ENCODE measurements at places on chromosomes 12 and 14.

GRCh38 chr12:96221391-96221790 is 27.2 kb downstream of the ELK3 start:
- no peak for DNase-seq

GRCh38 chr14:49988080-49988990 is 95.5 kb downstream of the ARF6 start:
- no peak for DNase-seq

GRCh38 chr12:103742349-103742932 is 98.6 kb downstream of the NT5DC3 start:
- no peak for DNase-seq

GRCh38 chr14:28773861-28774691 is 7.5 kb downstream of the FOXG1 start:
- no peak for DNase-seq

GRCh38 chr14:87999277-87999676 is 5.7 kb upstream of the GPR65 start:
- DNase-seq, result no peak

DNA sequence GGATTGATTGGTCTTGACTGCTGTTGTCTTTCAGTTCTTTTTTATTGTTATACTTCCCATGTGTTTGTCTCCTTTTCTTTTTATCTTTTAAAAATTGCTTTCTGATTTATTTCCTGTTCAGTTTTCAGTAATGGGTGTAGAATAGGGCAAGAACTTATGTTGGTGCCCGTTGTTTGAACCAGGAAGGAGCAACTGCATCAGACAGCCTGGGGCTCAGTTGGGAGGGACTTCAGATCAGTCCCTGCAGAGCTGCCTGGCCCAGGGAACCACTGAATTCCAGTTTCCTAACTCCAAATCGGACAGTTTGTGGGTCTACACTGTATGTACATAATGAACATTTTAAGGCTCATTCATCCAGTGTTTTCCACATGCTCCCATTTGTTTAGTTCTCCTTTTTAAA is 64.9 kb downstream of the FBXO34 start:
- no peak for DNase-seq

DNA sequence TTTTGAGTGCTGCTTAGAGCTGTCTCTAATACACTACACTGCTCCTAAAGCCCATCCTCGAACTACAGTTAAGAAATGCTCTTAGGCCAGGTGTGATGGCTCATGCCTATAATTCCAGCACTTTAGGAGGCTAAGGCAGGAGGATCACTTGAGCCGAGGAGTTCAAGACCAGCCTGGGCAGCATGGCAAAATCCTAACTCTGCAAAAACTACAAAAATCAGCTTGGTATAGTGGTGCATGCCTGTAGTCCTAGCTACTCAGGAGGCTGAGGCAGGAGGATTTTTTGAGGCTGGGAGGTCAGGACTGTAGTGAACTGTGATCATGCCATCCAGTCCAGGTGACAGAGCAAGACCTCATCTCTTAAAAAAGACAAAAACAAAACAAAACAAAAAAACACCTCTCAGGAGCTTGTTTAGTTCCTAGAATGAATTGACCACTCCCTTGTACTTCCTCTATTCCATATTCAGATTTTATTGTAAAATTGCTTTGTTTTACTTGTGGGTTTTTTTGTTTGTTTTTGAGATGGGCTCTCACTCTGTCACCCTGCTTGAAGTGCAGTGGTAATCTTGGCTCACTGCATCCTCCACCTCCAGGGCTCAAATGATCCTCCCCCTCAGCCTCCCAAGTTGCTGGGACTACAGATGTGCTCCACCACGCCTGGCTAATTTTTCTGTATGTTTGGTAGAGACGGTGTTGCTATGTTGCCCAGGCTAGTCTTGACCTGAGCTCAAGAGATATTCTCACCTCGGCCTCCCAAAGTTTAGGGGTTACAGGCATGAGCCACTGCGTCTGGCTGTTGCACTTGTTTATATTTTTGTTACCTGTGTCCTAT is 13.6 kb downstream of the MDM2 start:
- no peak for DNase-seq

GRCh38 chr14:59848671-59849070 is 21.9 kb downstream of the RTN1 start:
- no peak for DNase-seq

GRCh38 chr12:81161680-81162079 is 83.8 kb downstream of the ACSS3 start:
- no peak for DNase-seq

- no peak for DNase-seq
These were observed 99.3 kb downstream of the SPTSSA start for GRCh38 chr14:34362641-34363251.

- DNase-seq, result no peak
These were observed 202.5 kb upstream of the DDHD1 start for GRCh38 chr14:53355581-53356112.

- no peak for DNase-seq
These were observed 98.2 kb downstream of the ADAMTS20 start for GRCh38 chr12:43453761-43454160.

DNA sequence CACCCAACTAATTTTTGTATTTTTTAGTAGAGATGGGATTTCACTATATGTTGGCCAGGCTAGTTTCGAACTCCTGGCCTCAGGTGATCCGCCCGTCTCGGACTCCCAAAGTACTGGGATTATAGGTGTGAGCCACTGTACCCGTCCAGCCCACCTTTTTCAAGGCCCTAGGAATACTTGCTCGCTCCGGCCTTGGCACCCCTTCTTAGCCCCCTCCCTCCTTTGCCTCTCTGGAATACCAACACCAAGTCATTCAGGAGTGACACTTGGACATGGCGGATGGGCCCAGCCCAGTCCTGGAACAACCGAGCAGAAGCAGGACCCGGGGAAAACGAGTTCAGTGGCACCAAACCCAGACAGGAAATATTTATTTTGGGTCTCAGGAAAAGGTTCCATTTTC is 29.1 kb downstream of the PLEKHG3 start:
- DNase-seq, result no peak

DNA sequence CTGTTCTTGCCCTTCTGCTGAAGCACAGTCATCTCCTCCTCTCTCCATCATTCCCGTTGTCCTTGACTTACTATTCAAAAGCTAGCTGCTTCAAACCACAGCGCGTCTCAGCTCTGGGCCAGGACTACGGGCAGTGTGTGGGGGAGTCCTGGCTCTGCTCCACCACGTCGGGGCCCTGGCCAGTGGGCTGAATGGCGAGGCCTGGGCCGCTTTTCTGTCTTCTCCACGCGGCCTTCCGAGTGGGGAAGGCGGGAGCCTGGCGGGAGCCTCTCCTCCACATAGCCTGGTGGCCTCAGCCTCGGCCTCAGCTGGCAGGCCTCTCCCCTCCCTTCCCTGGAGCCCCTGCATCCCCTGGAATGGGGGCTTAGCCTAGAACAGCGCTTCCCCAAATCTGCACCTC is 16.5 kb downstream of the ANKRD9 start:
- DNase-seq, result no peak

DNA sequence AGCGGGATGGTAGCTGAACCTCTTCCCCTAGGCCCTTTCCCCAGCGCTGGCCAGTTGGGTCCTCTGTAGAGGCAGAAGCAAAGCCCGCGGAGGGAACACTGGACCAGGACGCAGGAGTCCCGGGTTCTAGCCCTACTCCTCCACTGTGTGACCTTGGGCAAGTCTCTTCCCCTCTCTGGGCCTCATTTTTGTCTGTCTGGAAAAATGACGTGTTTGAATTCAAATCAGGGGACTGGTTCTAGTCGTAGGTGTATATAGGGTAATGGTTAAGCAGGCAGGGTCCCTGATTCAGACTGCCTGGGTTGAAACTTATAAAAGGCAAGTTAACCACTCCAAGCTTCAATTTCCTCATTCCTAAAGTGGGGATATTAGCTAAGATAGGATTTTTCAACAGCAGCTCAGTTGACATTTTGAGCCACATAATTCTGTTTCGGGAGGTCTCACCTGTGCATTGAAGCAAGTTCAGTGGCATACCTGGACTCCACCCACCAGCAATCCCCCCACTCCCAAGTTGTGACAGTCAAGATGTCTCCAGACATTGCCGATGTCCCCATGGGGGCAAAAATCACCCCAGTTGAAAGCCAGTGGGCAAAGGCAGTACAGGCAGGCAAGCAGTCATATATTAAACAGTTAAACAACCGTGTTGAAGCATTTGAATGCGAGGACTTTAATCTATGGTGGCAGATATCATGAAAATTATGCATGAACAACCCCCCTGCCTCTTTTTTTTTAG is 899 bp downstream of the TPCN1 start:
- DNase-seq, result no peak

- DNase-seq, result no peak
These were observed 46.9 kb downstream of the KLHL28 start for GRCh38 chr14:44914849-44915248.

GRCh38 chr14:35532783-35533356 is 1.1 kb upstream of the INSM2 start:
- DNase-seq, result no peak

GRCh38 chr12:82757059-82757458 is 70.4 kb downstream of the TMTC2 start:
- no peak for DNase-seq

GRCh38 chr14:89178800-89179535 is 238.1 kb downstream of the FOXN3 start:
- no peak for DNase-seq

DNA sequence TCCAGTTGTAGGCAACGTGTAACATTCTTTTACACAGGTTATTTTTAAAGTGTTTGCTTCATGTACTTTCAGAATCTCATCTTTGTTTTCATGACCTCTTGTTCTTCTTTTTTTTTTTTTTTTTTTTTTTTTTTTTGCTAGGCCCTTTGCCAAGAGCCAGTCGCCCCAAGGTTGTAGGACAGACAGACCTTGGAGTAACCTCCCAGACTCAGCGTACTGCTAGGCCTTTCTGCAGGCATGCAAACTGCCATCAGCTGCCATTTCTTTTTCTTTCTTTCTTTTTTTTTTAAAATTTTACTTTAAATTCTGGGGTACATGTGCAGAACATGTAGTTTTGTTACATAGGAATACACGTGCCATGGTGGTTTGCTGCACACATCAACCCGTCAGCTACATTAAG is 452.3 kb upstream of the MDGA2 start:
- DNase-seq, result no peak

DNA sequence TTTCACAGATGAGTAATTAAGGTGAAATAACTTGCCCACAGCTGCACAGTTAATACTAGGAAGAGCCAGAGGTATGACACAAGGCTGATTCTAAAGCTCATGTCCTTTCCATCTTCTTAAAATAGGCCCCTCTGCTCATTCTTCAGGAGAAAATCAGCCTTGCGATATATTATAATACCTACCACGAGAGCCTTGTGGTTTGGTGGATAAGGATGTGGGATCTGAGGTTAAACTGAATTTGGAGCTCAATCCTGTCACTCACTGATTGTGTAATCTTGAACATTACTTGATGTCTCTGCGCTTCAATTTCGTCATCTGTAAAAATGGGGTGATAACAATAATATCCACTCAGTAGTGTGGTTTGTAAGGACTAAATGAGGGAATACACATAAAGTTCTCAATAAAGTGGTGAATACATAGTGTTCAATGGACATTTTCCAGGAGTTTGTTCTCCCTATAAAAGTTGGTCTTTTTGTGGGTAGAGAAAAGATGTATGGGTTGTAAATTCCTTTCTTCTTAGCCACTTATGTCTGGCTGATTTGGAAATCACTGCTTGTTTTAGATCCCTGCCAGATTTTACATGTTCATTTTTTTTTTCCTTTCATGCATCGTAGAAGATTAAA is 25.1 kb upstream of the ATP2B1 start:
- DNase-seq, result no peak

DNA sequence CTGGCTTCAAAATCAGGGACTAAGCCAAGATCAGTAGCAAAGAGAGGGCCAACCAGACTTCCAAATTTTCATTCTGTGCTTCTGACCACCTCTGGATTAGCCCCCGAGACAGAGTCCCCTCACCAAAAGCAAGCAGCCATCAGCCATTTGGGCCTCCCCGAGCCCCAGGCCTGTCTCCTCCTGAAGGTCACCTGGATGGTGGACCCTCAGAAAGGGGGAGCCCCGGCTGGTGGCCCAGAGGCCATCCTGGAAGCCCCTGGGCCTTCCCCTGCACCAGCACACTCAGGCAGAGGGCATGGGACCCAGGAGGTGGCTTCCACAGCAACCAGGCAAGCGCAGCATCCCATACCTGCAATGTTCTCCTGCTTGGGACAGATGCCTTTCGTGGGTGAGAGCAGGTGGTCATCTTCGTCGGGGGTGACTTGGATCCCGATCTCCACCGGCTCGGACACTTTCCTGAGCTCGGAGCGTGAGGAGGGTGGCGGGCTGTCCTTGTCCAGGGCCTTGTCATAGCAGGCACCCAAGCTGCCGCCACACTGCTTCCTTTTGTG is 14.8 kb downstream of the BCL11B start:
- DNase-seq, result no peak

GRCh38 chr14:88681755-88682494 is 110.8 kb downstream of the EML5 start:
- no peak for DNase-seq

DNA sequence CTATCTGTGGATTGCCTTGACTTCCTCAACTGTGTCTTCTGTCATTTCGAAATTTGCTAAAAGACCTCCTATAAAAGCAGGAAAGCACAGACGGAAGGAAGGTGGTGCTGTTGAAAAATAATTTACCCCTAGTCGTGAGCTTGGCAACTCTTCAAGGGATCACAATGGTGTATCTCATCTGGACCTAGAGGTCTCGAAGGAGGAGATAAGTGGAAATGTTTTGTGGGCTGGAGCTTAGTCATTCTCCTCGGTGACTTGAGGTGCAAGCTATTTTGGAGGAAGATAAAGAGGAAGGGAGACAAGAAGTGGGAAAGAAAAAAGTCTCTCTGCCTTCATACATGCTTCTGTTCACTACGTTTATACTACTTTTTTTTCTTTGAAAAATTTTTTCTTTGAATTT is 89.9 kb downstream of the FLRT2 start:
- no peak for DNase-seq

DNA sequence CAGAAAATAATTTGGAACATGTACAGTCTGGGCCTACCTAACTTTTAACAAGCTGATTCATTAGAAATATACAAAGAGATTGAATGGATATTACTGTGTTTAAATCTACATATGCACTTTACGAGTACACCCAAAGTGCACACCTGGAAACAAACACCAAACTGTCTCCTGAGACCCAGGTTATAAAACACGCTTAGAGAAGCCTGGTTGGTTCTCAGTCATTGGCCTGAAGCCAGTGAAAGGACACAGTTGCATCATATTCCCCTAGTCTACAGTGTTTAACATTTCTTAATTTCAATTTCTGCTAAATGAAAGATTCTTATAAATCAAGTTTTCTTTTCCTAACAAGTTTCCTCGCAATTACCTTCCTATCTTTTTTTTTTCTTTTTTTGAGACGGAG is 209.5 kb downstream of the FBXL14 start:
- no peak for DNase-seq

- no peak for DNase-seq
These were observed 13.5 kb downstream of the GCN1 start for GRCh38 chr12:120180975-120181374.

DNA sequence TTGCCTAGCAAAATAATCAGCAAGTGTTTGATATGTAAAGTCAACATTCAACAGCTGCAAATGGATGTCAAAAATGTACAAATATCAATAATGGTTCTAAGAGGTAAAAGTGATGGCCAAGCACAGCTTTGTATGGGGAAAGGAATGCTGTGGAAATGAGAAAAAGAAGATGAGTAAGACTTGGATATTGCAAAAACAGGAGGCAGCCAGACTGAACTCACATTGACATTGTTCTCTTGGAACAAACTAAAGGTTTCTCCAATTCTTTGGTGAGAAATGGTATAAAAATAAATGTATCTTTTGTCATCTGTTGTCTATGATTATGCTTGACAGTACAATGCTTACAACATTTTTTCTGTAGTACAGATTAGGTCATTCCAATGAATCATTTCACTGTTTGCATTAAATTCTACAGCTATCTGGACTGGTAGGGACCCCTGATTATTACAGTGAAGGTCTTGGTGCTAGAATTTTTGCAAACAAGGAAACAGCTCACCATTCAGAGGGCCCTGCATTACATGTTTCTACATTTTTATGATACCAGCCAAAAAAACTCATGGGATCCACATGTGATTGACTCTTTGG is 465.7 kb downstream of the NOVA1 start:
- DNase-seq, result no peak
